Osteocyte (in vitro differentiated cells): ENCODE measurements at places on chromosomes 7 and 10. TPM values are rescaled to one million over a fixed set of nuclear protein-coding genes. Genes with fewer than 3 reads are reported as not detected.

DNA sequence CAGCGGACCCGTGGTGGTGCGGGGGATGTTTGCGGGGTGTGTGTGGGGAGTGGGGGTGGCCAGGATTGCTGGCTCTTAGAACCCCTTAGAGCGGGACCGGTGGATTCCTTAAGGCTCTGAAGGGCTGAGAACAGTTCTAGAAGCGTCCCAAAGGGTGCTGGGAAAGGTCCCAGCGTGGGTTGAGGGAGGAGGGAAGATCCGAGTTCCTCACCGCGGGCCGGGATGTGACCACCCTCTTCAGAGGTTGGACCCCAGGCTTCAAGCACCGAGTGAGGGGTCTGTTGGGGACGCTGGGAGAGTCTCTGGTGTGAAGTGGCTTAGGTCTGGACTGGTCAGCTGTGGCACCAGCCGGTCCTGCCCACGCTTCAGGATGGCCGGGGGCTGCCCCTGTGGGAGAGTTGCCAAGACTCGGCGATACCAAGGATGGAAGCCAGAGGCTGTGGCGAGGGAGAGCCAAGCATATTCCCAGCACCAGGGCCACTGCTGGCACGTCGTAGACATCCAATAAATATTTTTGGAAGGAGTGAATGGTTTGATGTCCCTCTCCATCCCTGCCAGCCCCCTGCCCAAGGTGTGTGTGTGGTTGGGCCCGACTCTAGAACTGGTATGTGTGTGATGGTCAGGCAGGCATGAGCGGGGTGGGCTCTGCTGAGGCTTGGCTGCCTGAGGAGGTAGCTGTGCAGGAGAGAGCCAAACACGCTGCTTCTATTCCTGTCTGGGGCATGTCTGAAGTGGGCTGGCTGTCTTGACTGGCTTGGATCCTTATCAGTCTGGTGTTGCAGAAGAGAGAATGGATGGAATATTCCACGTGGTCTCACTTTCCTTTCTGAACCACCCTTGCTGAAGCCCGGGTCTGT is 19.2 kb downstream of the ZNF775 start:
- peaks cover 11% of the 10 kb centered on the region for H3K4me1 ChIP-seq
- no peaks in the 10 kb centered on the region for H3K36me3 ChIP-seq
- H3K27me3 ChIP-seq: no peaks in the 10 kb centered on the region
- no peak overlapping the region for H3K4me3 ChIP-seq
- DNase-seq: no peak

DNA sequence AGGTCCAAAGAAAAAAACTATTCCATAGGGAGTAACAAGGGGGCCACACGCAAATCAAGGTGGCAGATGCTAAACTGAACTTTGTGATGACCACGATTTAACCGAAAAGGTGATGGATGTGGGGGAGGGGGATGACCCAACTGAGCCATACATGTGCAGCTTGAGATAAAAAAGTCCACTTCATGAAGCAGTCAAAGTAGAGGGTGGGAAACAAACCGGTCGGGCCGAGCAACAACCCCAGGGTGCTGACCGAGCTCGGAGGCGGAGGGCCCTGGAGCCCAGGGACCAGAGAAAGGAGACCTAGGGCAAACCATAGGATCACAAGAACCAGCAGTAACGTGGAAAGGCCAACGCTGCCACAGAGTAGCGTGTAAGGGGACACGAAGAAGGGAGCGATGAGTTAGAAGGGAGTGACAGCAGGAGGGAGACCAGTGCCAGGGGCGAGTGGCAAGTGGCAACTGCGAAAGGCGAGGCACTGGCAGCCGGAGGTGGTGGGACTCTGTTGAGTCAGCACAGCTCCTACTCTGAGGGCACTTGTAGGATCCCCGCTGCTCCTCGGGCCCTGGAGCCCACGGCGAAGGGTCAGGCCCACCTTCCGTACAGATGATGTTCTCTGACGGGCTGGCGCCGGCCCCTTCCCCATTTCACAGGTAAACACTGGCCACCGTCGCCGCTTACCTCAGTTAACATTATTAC is 540 bp downstream of the SNX13 start:
- no peak for DNase-seq
- peaks cover 6% of the 10 kb centered on the region for H3K36me3 ChIP-seq

MOGAT3 gene
- total RNA-seq: not detected in 2 replicates

GRCh38 chr7:30799976-30800661 is 28.9 kb downstream of the MINDY4 start:
- H3K36me3 ChIP-seq: peaks cover 5% of the 10 kb centered on the region
- no peak overlapping the region for H3K27ac ChIP-seq
- peaks cover 54% of the 10 kb centered on the region for H3K4me1 ChIP-seq
- H3K4me3 ChIP-seq: no peak overlapping the region
- no peaks in the 10 kb centered on the region for H3K27me3 ChIP-seq

- H3K27me3 ChIP-seq: no peaks in the 10 kb centered on the region
- DNase-seq: no peak
- peaks cover 25% of the 10 kb centered on the region for H3K4me1 ChIP-seq
- no peaks in the 10 kb centered on the region for H3K36me3 ChIP-seq
- H3K27ac ChIP-seq: no peak overlapping the region
These were observed 8.3 kb upstream of the SLC25A13 start for GRCh38 chr7:96330193-96330592.

DNA sequence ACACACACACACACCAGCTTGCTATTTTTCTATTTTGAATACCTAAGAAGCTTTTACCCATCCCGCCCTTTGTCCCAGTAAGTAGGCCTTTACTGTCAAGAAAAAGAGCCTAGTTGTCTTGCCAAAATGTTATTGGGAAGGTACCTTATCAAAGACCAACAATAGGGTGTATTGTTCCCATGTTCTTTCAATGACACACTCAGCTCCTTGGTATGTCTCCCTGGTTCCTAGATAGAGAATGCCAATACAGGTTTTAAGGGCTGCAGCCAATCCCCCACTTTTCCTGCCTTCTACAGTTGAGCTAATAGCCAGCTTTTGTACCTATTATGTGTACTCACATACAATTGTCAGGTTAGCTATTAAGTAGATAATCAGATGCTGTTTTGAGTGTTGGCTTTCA is 92.0 kb upstream of the LRRTM3 start:
- no peak for DNase-seq
- H3K27ac ChIP-seq: no peak overlapping the region
- H3K27me3 ChIP-seq: no peaks in the 10 kb centered on the region
- H3K4me1 ChIP-seq: peaks cover 17% of the 10 kb centered on the region

GRCh38 chr10:80530251-80530650 is 7.5 kb upstream of the SH2D4B start:
- H3K27me3 ChIP-seq: peaks cover 2% of the 10 kb centered on the region
- H3K36me3 ChIP-seq: no peaks in the 10 kb centered on the region
- no peak overlapping the region for H3K4me3 ChIP-seq

DNA sequence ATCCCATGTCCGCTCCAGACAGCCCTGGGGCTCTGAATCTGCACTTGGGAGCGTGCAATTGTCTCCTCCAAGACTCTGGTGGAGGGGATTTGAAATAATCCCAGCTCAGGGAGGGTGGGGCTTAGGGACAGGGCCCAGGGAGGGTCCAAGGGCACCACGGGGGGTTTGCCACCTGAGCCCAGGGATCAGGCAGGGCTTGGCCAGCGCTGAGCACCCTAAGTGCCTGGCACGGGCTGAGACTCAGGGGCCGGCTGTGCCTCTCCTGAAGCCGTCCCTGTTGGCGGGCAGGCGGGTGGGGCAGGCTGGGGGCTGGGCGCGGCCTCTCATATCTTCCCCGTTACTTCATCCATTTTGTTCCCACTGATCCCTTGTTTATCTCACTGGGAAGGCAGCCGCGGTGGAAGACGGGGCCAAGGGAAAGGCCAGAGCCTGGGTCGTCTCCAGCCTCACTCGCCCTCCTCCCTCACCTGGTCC is 41.8 kb upstream of the ELN start:
- H3K36me3 ChIP-seq: no peaks in the 10 kb centered on the region
- DNase-seq: no peak
- no peak overlapping the region for H3K4me3 ChIP-seq
- no peak overlapping the region for H3K27ac ChIP-seq

DNA sequence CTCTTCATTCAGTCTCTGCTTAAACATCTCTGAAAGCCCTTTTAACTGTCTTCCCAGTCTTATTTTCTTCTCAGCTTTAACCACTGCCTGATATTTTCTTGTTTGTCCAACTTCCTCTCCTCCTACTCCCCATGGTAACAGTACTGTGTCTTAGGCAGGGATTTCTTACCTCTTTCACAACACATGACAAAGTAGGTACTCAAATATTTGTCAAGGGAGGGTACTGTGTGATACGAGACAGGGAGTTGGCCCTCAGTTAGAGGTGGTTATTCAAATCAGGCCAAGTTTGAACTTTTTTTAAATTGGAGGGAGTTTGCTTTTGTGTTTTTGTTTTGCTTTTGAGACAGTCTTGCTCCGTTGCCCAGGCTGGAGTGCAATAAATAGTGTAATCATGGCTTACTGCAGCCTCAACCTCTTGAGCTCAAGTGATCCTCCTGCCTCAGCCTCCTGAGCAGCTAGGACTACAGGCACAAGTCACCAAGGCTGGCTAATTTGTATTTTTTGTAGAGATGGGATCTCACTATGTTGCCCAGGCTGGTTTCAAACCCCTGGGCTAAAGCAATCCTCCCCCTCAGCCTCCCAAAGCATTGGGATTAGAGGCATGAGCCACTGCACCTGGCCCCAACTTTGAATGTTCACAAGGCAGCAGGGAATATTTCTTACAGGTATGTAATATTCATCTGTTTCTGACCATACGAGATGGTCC is 2.5 kb upstream of the KPNA7 start:
- no peak overlapping the region for H3K4me3 ChIP-seq
- no peaks in the 10 kb centered on the region for H3K4me1 ChIP-seq
- peaks cover 7% of the 10 kb centered on the region for H3K27me3 ChIP-seq
- H3K36me3 ChIP-seq: no peaks in the 10 kb centered on the region
- DNase-seq: no peak

TMEM196 gene
- not detected in 2 replicates for total RNA-seq

DNA sequence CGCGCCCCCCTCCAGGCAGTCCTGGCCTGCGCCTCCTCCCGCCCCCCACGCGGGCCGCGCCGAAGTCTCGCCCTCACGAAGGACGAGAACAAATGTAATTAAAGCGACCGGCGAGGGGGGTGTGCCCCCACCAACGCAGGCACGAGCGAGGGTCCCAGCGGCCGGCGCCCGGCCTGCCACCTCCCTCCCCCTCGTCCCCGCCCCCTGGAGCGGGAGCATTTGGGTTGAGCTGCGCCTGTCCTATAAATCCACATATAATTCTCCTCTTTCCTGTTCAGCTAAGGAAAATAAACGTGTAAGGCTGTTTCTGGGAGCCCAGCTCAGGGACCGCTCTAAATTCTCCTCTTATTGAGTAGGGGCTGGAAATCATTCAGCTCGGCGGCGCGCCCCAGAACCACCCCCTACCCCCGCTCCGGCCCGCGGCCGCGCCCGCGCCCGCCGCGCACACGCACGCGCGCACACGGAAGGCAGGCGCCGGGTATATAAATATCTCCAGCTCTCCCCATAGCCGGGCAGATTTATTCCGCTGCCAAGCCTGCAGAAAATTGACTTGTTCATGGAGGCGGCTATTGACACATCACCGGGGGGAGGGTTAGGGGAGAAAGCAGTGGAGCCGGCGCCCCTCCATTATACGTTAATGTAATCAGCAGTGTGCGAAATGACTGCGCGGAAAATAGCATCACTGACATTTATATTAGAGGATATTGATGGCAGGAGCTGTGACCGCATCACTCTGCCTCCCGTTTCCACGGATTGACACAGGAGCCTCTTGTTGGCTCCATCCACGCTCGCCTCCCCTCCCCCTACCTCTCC is 61.6 kb upstream of the BTRC start:
- H3K27me3 ChIP-seq: peaks cover 61% of the 10 kb centered on the region
- peaks cover 2% of the 10 kb centered on the region for H3K4me1 ChIP-seq
- H3K4me3 ChIP-seq: peak overlapping the region; percentile 82
- no peak overlapping the region for H3K27ac ChIP-seq
- DNase-seq: no peak
- H3K36me3 ChIP-seq: no peaks in the 10 kb centered on the region

DNA sequence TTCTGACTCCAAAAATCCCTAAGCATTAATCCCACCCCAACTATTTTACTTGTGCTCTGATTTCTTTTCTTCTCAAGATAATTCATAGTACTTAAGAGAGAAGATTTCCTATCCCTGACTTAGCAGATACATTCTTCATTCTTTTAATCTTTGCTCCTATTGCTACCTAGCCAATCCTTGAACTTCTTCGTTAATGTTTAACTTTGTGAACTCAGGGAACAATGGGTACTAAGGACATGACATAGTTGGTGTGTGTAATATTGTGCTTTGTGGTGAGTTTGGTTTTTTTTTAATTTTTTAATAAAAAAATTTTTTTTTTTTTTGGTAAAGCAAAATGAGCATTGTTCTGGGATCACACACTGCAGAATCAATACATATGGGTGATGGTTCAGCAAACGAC is 166.2 kb downstream of the CHCHD3 start:
- peaks cover 18% of the 10 kb centered on the region for H3K36me3 ChIP-seq
- H3K27ac ChIP-seq: no peak overlapping the region
- peaks cover 5% of the 10 kb centered on the region for H3K4me1 ChIP-seq
- H3K4me3 ChIP-seq: no peak overlapping the region
- H3K27me3 ChIP-seq: no peaks in the 10 kb centered on the region

PIK3CG gene
- total RNA-seq: not detected in 2 replicates

DNA sequence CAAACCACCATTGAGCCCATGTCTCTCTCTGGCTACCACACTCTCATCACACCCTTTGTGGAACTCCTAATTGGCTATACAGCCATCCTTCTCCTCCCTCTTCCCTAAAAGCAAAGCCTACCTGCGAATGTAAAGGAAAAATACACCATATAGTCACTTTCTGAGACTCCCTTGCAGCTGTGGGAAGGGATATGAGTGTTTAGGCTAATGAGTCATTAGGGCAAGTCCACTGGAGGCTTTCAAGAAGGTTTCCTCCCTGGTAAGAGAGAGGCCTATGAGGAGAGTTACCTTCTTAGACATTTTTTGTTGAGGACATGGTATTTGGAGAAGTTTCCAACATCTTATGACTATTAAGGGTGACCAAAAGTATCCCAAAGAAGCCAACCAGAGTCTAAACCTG is 4.1 kb upstream of the TMEM243 start:
- no peak overlapping the region for H3K4me3 ChIP-seq
- H3K4me1 ChIP-seq: peaks cover 12% of the 10 kb centered on the region
- no peak overlapping the region for H3K27ac ChIP-seq
- H3K36me3 ChIP-seq: no peaks in the 10 kb centered on the region

DNA sequence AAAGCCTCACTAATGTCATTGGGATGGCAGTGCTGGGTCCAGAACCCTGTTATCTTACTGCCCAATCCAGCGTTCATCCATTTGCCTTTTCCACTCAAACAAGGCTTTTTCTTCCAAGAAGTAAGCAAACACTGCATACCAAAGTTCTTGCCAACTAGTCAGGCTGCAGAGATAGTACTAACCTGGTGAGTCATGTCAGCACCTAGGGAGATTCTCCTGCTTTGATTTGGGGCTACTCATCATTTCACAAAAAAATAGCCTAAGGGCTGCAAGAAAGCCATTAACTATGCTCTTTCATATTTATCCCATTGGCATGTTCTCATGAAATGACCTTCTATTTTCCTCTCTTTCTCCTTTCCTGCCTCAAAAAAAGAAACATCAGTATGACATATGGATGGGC is 142.6 kb downstream of the TWIST1 start:
- peak overlapping the region; percentile 77 for H3K27ac ChIP-seq
- H3K4me3 ChIP-seq: peak overlapping the region; percentile 12
- no peaks in the 10 kb centered on the region for H3K36me3 ChIP-seq

SORBS1 gene
- 1.7 TPM in 2 replicates for total RNA-seq

GRCh38 chr10:31920538-31920937 is 8.1 kb downstream of the ARHGAP12 start:
- no peak overlapping the region for H3K27ac ChIP-seq
- no peaks in the 10 kb centered on the region for H3K27me3 ChIP-seq

GRCh38 chr10:131928248-131929095 is 27.7 kb downstream of the PPP2R2D start:
- no peaks in the 10 kb centered on the region for H3K27me3 ChIP-seq
- no peak for DNase-seq
- peaks cover 69% of the 10 kb centered on the region for H3K4me1 ChIP-seq
- peak overlapping the region; percentile 98 for H3K27ac ChIP-seq
- H3K36me3 ChIP-seq: peaks cover 10% of the 10 kb centered on the region
